Thyroid gland (tissue), 4 donors: ENCODE measurements at places on chromosomes 4 and X.

GRCh38 chr4:109134268-109134667 is 168.2 kb downstream of the COL25A1 start:
- H3K27me3 ChIP-seq = no peaks in the 10 kb centered on the region
- H3K27ac ChIP-seq = no peak overlapping the region
- DNase-seq = no peak
- H3K36me3 ChIP-seq = no peaks in the 10 kb centered on the region

- peak overlapping the region; percentile 9 for H3K4me3 ChIP-seq
- DNase-seq = peak; percentile 33
- H3K27ac ChIP-seq = peak overlapping the region; percentile 58
These were observed 67.2 kb downstream of the ANK2 start for GRCh38 chr4:113116414-113117357.

- no peak overlapping the region for H3K27ac ChIP-seq
- no peaks in the 10 kb centered on the region for H3K36me3 ChIP-seq
- H3K27me3 ChIP-seq = no peaks in the 10 kb centered on the region
- no peak overlapping the region for H3K4me3 ChIP-seq
- DNase-seq = no peak
- no peaks in the 10 kb centered on the region for H3K4me1 ChIP-seq
These were observed 222.7 kb upstream of the HAND2 start for GRCh38 chr4:173752610-173753230.

DNA sequence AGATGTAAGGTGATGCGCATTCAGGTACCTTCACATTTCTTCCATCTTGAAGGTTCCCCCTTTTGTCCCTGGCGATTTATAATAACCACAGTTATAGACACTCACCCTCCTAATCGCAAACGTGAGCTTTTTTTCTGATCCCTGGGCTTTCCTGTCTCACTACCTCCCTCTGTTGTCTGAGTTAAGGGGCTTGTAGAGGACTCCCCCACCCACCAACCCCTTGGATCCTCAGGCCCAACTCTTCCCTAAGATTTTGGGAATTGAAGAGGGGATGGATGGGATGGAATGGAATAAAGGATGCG is 1.4 kb downstream of the CNKSR2 start:
- no peak overlapping the region for H3K4me3 ChIP-seq
- no peak overlapping the region for H3K27ac ChIP-seq
- H3K36me3 ChIP-seq = no peaks in the 10 kb centered on the region
- H3K4me1 ChIP-seq = no peaks in the 10 kb centered on the region

GRCh38 chrX:72052415-72053090 is 79.2 kb downstream of the RTL5 start:
- DNase-seq = no peak
- no peaks in the 10 kb centered on the region for H3K27me3 ChIP-seq
- H3K4me1 ChIP-seq = no peaks in the 10 kb centered on the region

DNA sequence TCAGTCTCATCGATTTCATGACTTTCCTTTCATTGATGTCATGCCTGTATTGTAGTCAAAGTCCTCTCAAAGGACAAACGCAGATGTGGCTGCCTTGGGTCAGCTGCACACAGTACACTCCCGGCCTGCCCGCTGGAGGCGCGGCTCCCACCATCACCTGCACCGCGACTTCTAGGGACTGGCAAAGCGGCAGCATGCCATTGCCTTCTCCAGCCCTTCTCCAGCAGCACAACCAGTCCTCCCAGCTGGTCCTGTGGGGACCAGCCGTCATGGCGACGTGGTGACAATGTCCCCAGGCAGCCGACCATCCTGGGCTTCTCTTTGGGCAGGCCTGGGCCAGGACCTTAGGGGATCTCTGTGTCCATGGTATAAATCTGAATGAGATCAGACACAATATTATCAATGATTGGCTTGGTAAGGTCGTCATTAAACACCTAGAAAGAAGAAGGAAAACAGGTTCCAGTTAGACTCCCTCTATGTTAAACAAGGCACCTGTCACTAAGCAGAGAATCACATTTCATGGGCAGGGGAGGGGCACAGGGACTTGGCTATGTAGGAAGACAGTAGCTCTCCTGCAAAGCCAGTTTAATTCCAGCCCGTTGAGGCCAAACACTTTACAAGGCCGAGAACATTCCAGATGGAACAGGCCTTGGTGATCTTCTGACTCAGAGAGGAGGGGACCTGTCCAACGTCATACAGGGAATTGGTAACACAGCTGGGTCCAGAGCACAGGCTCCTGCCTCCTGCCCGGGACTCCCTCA is 10.7 kb downstream of the CCNQ start:
- H3K27ac ChIP-seq = no peak overlapping the region
- DNase-seq = no peak
- no peaks in the 10 kb centered on the region for H3K27me3 ChIP-seq
- no peaks in the 10 kb centered on the region for H3K36me3 ChIP-seq
- H3K4me3 ChIP-seq = no peak overlapping the region
- no peaks in the 10 kb centered on the region for H3K4me1 ChIP-seq
